Renal pelvis (tissue), 12 donors: ENCODE measurements at places on chromosomes 12 and 14. TPM values are rescaled to one million over a fixed set of nuclear protein-coding genes. Genes with fewer than 3 reads are reported as not detected.

OR6C4 gene
- polyA plus RNA-seq = 0.04 TPM

HOXC5 gene
- polyA plus RNA-seq = 3.6 TPM

DNA sequence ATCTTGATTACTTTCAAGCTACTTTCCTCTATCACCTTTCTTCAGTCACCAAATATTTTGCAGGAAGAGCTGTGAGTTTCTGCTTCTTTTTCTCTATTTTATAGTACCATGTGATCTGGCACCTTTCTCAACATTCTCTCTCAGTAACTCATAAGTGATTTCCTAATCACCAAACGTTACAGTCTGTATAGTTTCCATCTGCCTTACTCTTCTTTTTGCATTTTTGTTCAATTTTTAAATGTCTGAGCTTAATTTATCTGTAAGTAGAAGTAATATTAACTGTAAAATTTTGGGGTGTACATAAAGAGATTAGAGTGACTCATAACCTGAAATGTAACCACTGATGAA is 422.1 kb upstream of the SYT1 start:
- DNase-seq = no peak

DPY19L2 gene
- polyA plus RNA-seq = 87.0 TPM

AMDHD1 gene
- polyA plus RNA-seq = 1.0 TPM

DNA sequence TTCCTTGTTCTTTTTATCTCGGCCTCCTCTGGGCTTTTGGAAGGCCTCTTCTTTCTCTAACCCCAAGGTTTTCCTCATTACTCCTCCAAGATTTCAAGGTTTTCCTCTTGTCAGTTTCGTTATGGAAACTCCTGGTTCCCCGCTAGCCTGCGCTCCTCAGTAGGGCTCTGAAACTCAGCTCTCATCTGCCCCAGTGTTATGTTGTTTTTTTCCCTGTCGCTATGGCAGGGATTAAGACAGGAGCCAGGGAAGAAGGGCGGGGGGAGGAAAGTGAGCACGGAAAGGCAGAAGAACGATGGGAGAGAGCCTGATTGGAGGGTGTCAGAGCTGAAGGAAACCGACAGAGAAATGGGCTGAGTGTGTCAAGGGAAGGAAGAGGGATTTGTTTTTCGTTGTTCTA is 26.5 kb upstream of the JDP2 start:
- no peak for DNase-seq

DNA sequence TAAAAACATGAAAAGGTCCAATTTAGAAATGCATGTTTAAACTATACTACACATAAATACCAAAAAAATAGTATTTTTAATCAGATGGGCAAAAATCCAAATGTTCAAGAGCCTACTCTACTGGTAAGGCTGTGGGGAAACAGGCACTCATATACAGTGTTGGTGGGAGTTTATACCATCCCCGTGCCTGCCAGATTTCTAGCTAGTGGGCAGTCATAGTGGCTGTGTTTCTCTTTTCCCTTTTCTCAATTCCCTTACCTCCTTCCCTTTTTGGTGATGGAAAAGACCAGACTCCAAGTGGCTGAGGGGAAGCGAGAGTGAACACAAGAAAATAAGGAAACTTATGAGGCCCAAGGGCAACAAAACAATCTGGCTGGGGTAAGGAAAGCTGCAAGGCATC is 14.7 kb downstream of the ZNF641 start:
- no peak for DNase-seq

DNA sequence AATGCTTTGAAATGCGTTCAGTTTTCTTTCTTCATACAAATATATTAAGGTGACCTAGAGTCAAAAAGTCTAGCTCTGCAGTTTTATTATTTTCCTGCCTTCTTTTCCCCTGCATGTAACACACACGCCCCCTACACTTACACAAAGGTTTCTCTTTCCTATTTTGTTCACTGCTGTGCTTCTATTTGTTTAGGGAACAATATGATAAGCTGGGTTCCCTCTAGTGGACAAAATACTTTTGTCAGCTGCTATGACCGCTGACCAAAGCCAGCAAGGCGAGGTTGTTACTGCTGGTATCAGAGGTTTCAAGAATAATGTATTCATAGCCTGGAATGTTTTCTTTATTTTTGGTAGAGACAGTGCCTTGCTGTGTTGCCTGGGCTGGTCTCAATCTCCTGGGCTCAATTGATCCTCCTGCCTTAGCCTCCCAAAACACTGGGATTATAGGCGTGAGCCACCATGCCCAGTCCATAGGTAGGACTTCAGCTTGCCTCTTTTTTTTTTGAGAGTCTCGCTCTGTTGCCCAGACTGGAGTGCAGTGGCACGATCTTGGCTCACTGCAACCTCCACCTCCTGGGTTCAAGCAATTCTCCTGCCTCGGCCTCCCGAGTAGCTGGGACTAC is 33.4 kb downstream of the FNTB start:
- peak; percentile 71 for DNase-seq

DNA sequence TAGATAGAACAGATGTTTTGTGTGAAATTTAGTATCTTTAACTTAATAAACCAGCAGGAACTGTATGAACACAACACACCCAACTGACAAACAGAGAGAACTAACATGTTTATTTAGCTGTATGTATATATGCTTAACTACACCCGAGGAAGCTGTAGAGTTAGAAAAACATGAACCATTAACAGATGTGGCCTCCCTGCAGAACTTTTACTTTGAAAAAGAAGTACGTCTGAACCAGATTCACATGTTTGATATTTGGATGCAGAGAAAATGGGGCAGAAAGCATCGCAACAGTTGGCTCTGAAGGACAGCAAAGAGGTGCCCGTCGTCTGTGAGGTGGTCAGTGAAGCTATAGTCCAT is at the start of gene REP15:
Gene REP15, plus strand, starts transcription at position 155 of the 360 bp plus-strand sequence. Its CDS starts 116 bp downstream, at position 271.
- no peak for DNase-seq

GRCh38 chr14:94025720-94026119 is 420 bp upstream of the OTUB2 start:
- no peak for DNase-seq

- DNase-seq = no peak
Observed at GRCh38 chr12:131151558-131152345, 198.0 kb downstream of the ADGRD1 start.

KRT82 gene
- not detected for polyA plus RNA-seq

DNA sequence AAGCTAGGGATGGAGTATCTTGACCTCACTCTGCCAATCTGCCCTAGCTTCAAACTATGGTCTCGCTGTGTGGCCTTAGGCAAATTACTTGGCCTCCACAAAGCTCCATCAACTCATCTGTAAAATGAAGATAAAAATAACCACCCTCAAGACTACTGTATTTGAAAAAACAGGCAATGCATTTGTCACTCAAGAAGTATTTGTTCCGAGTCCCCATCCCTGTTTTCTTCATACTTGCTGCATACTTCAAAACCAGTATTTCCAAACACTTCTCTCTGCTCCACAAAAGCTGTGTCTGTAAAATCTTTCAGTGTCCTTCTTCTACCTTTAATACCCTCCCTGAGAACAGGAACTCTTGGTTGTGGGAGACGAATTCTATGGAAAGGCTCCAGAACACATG is 47.9 kb downstream of the GTF2A1 start:
- DNase-seq = no peak

DNA sequence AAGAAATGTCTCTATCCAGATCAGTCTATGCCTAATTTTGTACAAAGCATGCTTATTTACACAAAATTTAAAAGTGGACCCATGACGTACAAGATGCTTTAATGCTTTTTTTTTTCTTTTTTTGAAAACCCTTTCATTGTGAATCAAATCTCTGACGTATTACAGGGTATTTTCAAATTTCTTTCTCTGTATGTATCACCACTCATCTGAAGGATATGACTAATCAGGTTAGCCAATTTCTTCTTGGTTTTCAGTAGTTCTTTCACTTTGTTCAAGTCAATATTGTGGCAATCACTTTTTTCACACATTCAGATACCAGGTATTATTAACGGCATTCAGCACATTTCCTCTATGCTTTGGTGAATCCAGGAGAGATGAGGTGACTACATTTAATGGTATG is 685.3 kb downstream of the TRHDE start:
- DNase-seq = no peak

- no peak for DNase-seq
Observed at GRCh38 chr12:92717202-92717601, 14.4 kb downstream of the PLEKHG7 start.

FGF23 gene
- polyA plus RNA-seq = not detected

CLEC2A gene
- not detected for polyA plus RNA-seq

DNA sequence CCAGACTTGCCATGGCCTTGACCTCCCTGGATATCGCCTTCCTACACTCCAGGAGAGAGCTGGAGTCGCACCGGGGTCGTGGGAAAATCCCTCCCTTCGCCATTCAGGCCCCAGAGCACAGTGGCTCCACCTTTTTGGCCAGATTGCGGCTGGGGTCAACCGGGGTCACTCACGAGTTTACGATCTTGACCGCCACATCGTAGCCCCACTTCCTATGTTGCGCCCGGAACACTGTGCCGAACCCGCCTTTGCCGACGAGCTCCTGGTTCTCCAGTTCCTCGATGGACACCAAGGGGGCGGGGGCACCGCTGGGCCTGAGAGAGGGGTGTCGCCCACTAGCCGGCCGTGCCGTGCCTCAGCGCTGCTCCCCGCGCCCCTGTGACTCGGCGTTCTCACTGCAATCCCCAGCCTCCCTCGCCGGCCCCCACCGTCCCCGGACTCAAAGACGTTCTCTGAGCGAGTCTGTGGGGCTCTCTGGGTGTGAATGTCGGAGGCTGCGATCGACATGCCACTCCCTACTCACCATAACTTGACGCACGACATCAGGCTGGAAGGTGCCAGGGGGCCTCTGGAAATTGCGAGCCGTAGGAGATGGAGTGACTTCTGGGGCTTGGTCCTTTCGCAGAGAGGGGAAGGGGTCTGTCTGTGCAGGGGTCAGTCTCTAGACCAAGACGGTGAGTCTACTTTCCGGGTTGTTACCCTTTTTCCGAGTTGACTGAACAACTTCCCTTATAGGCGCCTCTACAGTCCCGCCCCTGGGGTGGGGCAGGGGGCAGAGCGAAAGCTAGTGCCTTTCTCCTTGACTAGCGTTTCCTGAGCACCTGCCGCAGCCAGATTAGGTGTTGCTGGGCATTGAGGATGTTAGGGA is at the start of gene RIPK3:
Gene RIPK3, minus strand, starts transcription at position 708 of the 868 bp plus-strand sequence. Its CDS starts 165 bp downstream, at position 543.
- no peak for DNase-seq

DNA sequence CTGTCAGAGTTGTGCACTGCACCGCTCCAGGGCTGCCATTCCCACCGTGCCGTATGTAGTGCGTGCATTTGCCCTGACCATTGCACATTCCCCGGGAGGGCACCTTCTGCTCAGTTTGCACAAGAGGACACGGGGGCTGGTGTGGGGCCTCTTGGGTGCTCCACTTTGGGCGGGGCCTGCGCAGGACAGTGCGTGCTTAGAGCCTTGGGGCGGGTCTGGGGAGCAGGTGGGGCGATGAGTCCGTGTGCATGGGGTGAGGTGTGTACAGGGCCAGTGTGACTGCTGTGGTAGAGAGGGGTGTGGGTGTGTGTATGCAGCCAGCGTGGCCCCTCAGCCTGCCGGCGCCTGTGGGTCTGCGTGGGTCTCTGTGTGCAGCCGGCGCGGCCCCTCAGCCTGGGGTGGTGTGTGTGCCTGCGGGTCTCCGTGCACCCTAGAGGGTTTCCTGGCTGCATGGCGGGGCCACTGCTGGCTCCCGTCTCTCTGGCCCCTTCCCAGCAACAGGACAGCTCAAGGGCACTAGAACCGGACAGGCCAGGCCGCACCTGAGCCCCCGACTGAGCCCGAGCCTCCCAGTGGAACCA is 31.9 kb downstream of the FBRSL1 start:
- DNase-seq = no peak

MED6 gene
- 29.4 TPM for polyA plus RNA-seq

DNA sequence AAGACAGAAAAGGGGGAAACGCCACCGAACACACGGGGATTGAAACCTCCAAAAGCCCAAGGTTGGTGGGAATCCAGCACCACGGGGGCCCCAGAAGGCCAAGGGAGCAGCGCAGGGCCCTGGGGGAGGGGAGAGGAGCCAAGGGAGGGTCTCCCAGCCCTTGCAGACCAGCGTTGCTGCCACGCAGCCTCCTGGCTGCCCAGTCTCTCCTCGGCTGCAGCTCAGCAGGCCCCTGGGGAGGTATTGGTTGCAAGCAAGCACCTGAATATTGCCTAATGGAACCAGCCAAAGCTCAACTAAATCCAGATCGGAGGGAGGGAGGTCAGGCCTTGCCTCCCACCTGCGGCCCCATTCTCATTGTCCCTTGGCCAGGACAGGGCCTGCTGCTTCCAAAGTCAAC is 15.8 kb downstream of the TMEM229B start:
- DNase-seq = no peak

DNA sequence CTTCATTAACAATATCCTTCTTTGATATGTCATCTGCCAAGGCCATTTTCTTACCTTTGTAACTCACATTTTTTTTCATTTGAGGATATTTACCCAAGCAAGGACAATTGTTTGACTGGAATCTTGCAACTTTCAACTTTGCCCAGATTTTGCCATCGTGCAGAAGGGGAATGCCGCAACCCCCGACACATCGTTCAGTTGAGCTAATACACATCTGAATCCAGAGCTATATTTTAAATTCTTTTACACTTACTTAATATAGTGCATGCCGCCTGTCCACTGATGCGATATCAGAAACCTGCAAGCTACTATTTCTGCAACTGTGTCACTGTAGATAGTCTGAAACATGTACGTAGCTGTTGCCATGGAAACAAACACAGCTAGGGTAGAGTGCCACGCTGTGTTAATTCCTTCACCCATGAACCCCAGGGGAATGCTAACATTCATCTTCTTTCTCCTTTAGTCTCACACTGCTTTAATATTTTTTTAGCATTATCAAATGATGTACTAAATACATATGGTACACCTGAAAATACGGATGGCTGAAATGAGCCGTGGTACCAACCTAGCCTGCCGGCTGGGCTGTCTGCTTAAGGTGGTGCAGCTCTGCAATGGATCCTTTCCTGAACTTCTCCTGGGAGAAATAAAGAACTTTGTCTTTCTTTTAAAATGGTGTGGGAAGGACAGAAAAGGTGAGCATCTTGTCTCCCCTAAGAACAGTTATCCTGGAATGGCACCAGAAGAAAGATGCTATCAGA is 77.0 kb upstream of the FOXN3 start:
- DNase-seq = peak; percentile 86

DNA sequence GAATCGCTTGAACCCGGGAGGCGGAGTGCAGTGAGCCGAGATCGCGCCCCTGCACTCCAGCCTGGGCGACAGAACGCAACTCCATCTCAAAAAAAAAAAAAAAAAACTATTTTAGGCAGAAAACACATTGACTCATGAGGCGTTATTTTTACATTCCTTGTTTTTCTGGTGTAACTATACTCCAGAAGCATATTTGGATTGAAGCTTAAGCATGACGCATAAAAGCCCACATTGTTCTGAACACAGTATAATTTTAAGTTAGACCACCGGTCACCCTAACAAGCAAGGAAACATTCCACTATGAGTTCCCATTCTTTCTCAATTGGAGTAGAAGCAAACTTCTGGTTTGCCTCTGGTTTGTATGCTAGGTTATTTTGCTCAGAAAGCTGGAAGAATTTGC is 173.0 kb downstream of the MYRFL start:
- no peak for DNase-seq

GRCh38 chr14:105349992-105350391 is 35.4 kb downstream of the PACS2 start:
- no peak for DNase-seq

- DNase-seq = no peak
Observed at GRCh38 chr12:119659289-119659897, 8.5 kb upstream of the PRKAB1 start.

DNA sequence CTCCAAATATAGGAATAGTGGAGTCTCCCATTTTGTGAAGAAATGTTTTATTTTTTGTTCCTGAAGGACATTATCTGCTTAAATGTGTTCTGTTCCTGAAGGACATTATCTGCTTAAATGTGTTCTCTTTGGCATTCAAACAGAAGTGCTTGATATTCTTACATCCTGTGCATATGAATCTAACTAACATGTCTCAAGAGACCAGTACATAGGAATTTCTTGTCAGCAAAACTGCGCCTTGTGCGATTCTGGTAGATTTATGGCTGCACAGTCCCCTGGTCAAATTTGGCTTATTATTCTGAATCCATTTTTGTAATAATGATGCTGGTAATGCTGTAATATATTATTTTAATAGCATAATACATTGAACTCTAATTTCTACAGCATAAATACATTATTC is 722.4 kb downstream of the NOVA1 start:
- no peak for DNase-seq
